ENCODE measurements at places on chromosomes 1 and 21. TPM values are rescaled to one million over a fixed set of nuclear protein-coding genes. Genes with fewer than 3 reads are reported as not detected.
A peak's percentile ranks its signal among the peaks of the same experiment; 100 is the strongest.

The SPAG17 gene
- under 0.01 TPM for total RNA-seq

The A3GALT2 gene
- not detected for total RNA-seq

- no peak for DNase-seq
Observed at GRCh38 chr21:43269440-43269839, 100.6 kb downstream of the CRYAA start.

The NIBAN1 gene
- 169 TPM for total RNA-seq

- DNase-seq, result no peak
Observed at GRCh38 chr1:37474697-37475379, 458 bp downstream of the ZC3H12A start.

GRCh38 chr1:83770319-83770661, 228.6 kb downstream of the TTLL7 start:
- DNase-seq, result no peak

The LINGO4 gene
- under 0.01 TPM for total RNA-seq

DNA sequence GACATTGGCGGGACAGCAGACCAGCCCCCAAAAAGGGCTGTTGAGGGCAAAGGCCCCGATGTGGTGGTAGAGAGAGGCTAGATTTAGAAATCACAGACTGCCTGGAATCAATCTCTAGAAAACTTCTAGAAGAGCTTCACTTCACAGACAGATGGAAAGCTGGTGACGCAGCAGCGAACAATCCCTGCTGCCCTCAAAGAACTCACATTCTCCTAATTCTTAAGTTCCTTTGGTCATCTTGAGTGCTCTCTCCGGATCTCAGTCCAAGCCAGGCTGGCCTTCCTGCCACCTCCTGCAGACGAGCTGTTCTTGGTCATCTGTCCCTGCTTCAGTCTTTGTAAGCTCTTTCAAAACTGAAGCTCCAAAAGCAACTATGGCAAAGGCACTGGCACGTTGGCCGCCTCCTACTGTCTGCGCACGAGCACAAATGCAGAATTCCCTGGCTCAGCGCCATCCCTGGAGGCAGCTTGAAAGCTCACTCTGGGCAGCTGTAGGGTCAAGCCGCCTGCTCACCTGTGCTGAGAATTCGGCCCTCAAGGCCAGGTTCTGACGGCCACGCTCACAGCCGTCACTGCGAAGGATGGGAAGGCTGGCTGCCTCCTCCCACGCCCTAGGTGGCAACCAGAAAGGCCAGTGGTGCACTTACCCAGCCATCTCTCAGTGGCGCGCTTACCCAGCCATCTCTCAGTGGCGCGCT, 110.6 kb downstream of the NPHP4 start:
- DNase-seq, result no peak

The HAPLN2 gene
- not detected for total RNA-seq

- DNase-seq, result peak; percentile 82
Observed at GRCh38 chr21:16588433-16588860, 858.7 kb downstream of the USP25 start.

The S100A3 gene
- 2.3 TPM for total RNA-seq

- peak; percentile 89 for DNase-seq
Observed at GRCh38 chr1:227934476-227935313, 13.0 kb downstream of the WNT9A start.

DNA sequence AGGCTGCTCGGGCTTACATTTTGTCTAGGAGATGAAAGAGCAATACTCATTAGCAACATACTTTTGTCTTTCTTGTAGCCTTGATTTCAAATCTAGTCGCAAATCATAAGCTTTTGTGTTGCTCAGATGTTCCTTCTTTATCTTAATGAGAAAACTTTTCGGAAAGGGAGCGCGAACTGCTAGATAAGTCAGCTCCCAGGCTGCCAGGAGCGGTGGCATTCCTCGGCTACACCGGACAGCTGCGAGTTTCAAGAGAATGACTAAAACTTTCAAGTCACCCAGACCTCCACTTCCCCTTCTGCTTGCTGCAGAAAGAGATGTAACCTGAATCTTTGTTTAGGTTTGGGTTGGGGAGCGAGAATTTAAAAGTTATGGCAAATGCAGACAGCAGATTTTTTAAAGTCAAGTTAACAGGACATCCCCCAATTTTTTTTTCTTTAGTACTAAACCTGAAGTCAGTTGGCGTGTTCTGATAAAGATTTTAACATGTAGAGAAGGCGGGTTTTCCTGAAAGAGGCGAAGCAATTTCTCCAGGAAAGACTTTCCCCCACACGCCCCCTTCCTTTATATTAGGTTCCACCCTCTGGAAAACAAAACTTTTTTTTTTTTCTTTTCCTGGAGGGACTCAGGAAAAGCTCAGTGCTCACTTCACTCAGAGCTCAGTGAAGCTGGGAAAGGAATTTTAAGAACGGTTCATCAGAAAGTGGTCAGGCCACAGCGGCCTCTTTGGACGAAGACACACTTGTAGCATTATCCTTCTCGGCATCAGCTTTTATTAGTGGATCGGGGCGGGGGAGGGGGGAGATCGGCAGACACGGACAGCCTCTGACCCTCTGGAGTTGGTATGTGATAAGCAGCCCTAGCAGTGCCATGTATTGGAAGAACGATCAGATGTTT, at the start of gene LHX8:
Gene LHX8 (plus strand): TSS at position 639 of the 897 bp plus-strand sequence. CDS start 2,227 bp downstream, outside the sequence.
- DNase-seq, result no peak

GRCh38 chr1:205858141-205858961, 8.4 kb upstream of the PM20D1 start:
- no peak for DNase-seq

GRCh38 chr1:203871114-203871880, 9.9 kb downstream of the SNRPE start:
- peak; percentile 57 for DNase-seq

DNA sequence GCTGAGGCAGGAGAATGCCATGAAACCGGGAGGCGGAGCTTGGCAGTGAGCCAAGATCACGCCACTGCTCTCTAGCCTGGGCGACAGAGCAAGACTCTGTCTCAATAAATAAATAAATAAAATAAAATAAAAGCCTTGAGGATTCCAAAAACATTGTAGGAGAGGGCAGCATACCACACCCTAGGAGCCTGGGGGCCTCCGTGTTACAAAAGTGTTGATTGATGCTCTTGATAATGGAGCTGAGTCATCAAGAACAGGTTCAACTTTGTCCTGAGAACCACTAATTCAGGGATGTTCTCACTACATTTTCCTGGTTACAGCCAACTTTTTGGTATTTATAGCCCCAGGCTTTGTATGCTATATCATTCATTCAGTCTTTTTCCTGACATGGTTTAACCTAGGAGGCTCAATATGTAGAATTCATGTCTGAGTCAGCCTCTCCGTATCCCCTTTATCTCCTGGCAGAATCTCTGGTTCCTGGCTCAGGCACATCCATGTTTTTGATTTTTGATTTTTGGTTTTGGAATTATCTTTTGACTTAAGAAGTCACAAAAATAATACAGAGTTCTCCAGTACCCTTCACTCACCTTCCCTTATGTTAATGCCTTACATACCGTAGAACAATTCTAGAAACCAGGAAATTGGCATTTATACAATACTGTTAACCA, 69.4 kb downstream of the LRRC8D start:
- DNase-seq, result peak; percentile 99

The CAMK2N1 gene
- total RNA-seq, result 6.9 TPM

The JAM2 gene
- not detected for total RNA-seq

GRCh38 chr1:230248016-230248888, 177.9 kb downstream of the PGBD5 start:
- DNase-seq, result no peak

DNA sequence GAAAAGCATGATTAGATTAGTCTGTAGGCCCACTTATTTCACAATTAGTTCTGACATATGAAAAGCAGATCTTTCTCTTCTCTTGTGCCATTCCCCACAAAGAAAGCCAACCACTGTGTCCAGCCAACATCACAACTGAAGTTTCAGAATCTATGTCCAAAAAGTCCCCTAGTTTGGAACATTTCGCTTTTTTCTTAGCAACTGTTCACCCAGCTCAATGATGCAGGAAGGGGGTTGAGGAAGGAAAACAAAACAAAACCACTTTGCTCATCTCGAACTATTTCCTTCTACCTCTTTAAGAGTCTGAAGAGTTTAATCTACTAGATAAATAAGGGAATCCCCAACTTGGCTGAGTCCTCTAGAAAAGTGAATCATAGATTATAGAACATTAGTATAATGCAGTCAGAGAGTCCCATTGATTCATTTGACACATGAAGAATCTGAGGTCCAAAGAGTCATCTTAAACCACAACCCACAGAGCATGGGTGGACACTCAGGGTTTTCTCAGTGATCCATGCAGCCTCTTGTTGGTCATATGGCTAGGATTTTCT, 159.3 kb upstream of the SGIP1 start:
- DNase-seq, result peak; percentile 76

- DNase-seq, result peak; percentile 10
Observed at GRCh38 chr1:246104927-246105326, 402.2 kb downstream of the SMYD3 start.

- DNase-seq, result no peak
Observed at GRCh38 chr1:30234091-30234490, 489.3 kb downstream of the MATN1 start.

DNA sequence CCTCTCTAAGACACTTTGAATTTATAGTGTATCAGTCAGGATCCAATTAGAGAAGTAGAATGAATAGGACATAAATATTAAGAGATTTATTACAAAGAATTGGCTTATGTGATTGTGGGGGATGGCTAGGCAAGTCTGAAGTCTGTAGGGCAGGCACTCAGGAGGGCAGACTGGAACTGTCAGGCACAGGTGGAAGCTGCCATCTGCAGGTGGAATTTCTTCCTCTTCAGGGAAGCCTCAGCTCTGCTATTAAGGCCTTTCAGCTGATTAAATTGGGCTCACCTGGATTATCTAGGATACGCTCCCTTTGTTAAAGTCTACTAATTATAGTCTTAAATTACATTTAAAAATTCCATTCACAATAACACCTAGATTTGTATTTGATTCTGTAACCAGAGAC, 92.0 kb upstream of the HAO2 start:
- DNase-seq, result peak; percentile 40

DNA sequence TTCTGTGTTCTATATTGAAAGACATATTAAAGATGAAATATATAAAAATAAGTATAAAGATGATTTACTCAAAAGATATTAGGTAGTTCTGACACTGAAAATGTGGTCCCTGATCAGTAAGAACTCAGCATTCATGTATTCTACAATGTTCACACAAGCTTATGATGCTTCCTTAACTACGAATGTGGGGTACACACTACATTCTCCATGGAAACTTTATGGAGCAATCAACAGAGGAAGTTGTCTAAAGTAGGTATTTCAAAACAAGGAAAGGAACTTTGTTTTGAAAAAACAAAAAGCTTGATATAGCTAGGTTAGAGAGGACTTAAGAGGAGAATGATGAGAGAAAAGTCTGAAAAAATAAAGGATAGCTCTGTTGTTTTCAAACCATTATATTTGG, 119.7 kb upstream of the RGS18 start:
- DNase-seq, result no peak

The CCDC185 gene
- total RNA-seq, result not detected

DNA sequence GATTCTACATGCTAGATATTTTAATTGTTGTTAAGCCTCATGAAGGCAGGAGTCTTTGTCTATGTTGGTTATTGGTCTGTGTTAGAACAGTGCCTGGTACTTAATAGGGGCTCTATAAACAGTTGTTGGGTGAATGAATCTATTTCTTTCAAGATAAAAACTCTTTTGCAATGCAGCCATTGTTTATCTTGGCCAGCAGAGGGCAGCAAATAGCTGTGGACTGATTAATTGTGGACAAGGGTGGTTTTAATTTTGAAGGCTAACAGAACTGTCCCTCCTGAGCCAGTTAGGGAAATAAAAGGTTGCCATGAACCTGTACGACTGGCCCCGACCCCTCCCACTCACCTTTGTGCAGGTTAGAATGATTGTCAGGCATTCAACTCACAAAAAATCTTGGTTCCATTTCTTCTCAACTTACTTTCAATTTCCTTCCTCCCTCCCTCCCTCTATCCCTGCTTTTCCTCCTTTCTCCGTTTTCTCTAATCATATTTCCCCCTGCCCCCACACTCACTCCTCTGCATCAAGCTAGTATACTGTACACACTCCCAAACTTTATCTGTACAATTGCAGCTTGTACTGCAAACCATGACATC, 66.3 kb upstream of the DIRAS3 start:
- peak; percentile 37 for DNase-seq

The ATAD3B gene
- total RNA-seq, result 19.2 TPM

The MSH4 gene
- total RNA-seq, result 0.51 TPM

The LMX1A gene
- total RNA-seq, result not detected

Measured in bronchial epithelial cell (primary cell).